ENCODE measurements at places on chromosomes 16 and 17.

- no peak for DNase-seq
Measured at GRCh38 chr16:78942625-78943245, 657.8 kb downstream of the MAF start.

DNA sequence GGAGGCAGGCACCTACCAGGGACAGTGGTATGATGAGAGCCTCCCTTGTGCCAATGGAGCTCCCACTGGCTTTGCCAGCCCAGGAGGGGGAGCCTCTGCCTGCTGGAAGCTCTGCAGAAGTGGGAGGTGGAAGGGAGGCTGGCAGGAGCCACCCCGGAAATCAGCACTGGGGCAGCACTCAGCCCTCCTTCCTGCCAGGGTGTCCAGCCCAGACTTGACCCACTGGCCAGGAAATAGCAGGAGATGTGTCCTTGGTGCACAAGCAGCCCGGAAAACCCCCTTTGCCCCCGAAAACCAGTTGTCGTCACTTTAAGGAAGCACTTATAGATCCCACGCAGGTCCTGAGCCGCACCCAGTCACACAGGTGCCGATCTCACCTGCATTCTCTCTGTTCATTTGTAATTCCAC is 49.3 kb upstream of the CACNG4 start:
- DNase-seq: peak; percentile 61

- DNase-seq: peak; percentile 68
Measured at GRCh38 chr17:15341385-15341849, at the start of gene TEKT3. TSS of gene TEKT3 (minus strand) at chr17:15341597. CDS start at chr17:15331585, 10,012 bp downstream.

DNA sequence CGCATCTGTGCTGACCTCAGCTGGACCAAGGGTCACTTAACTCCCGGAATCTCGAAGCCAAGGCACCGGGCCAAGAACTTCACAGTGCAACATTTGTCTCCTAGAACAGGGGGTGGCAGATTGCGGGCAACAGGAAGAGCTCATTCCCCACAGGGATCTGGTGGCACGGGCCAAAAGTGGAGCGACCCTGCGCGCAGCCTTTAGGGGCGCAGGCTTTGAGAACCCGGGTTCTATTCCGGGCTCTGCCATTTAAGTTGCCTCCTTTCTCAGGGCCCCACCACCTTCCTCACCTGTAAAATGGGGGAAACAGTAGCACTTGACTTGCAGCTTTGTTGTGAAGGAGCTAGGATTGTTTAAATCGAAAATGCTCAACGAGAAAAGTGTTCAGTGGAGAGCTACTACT is 651 bp downstream of the SHMT1 start:
- peak; percentile 95 for DNase-seq

- no peak for DNase-seq
Measured at GRCh38 chr17:50206604-50207293, 5.3 kb upstream of the COL1A1 start.

- no peak for DNase-seq
Measured at GRCh38 chr17:50558941-50559614, 1.4 kb upstream of the CACNA1G start.

DNA sequence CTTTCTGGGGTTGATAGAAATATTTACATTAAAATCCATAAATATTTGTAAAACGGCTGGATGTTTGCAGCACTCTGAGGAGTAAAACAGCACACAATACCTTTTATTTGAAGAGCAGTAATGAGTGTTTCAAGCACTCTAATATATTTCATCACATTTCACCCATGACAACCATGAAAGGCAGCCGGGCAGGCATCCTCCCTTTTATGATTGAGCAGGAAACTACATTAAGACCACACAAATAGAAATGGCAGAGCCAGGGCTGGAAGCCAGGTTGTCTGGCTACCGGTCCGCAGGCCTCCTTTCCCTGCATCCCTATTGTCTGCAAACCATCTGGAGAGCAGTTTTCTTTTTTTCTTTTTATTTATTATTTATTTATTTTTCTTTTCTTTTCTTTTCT is 23.1 kb upstream of the GPRC5C start:
- DNase-seq: no peak

- DNase-seq: no peak
Measured at GRCh38 chr17:45230787-45231480, 9.2 kb downstream of the FMNL1 start.

GRCh38 chr17:4665027-4665426 is 23.5 kb upstream of the ALOX15 start:
- DNase-seq: no peak

DNA sequence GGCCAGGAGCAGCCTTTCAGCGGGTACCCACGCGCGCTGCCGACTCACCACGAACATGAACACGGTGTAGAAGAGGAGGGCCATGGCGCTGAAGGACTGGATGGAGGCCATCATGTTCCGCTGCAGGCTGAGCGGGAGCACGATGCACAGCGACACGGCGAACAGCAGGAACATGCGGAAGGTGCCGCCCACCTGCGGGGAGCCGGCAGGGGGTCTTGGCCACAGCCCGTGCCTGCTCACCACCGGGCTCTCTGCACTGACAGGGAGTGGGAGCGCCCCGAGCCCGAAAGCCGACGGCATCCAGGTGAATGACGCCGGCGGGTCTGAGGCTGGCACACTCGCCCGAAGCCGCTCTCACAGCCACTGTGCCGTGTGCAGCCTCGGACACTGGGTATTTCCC is 13.0 kb downstream of the SLC38A10 start:
- no peak for DNase-seq

GRCh38 chr17:65975878-65976277 is 216.1 kb downstream of the CEP112 start:
- DNase-seq: no peak

DNA sequence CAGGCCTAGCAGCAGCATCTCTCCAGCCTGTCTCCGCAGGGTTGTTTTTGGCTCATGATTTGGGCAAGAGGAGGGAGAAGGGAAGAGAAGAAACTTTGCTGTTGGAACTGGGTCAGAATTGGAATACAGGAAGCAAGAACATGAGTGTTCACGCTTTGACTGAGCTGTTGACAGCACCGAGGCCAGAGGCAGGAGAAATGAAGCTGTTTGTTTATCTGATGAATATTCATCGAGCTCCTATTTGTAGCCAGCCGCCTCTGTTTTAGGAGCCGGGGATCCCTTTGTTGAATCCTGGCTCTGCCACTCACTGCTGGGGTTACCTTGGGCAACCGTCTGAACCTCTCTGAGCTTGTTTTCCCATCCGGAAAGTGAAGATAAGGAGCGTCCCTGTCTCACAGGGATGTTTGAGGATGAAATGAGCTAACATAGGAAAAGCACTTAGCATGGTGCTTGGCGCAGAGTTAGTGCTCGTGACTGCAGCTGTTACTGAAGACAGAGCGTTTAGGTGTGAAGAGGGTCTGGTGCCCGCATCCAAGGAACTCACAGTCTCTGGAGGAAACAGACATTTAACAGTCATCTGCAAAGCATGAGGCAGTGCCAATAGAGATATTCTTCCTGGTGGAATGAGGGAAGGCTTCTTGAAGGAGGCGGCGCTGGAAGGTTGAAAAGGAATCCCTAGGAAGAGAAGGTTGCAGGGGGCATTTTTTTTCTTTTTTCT is 29.2 kb downstream of the RAP1GAP2 start:
- DNase-seq: no peak

GRCh38 chr16:83187405-83187804 is 560.6 kb downstream of the CDH13 start:
- peak; percentile 62 for DNase-seq

GRCh38 chr17:70271672-70272071 is 102.3 kb downstream of the KCNJ2 start:
- DNase-seq: no peak

DNA sequence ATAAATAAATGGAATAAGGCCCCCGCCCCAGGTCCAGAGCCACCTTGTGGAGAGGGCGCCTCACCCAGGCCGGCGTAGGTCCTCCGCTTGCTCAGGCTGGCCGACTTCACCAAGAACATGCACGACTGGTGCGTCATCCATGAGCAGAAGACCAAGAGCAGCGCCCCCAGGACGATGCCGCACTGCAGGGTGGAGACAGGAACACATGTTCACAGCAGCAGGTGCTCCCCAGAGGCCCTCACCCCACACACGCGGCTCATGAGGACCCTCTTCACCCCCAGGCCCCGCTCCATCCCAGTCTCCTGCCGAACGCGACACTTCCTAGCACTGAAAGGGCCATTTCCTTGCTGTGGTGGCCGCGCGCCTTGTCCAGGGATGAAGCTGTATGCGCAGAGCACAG is 5.5 kb downstream of the SLC38A10 start:
- DNase-seq: no peak

- no peak for DNase-seq
Measured at GRCh38 chr17:55870044-55870443, 119.2 kb downstream of the PCTP start.

- DNase-seq: peak; percentile 59
Measured at GRCh38 chr16:15518381-15519351, 84.3 kb downstream of the BMERB1 start.

GRCh38 chr17:47703191-47703591 is 9.2 kb downstream of the TBKBP1 start:
- no peak for DNase-seq

- no peak for DNase-seq
Measured at GRCh38 chr16:86406056-86406455, 104.3 kb upstream of the FOXF1 start.

DNA sequence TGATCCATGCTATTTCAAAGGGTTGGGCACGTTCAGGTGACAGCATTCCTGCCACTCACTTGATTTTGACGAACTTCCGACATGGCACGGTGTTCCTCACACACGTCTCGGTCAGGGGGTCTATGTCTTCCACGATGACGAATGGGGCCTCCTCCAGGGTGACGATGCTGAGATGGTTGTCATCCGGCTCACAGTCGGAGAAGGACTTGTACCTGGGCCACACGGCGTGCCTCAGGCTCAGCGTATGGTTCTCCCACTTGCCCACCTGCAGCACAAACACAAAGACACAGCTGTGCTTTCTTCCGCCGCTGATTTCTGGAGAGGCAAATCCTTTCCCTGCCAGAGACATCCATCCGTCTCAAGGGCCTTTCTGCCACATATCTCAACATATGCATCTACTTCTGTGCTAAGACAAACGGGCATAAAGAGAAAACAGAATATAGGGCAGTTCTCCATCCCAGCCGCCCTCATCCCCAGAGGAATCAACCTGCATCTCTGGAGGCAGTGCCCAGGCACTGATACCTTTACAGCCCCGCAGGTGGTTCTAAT is 332.5 kb downstream of the GRIN2A start:
- no peak for DNase-seq

GRCh38 chr17:13584701-13585080 is 17.0 kb downstream of the HS3ST3A1 start:
- DNase-seq: peak; percentile 76

- DNase-seq: no peak
Measured at GRCh38 chr16:1341495-1342420, 8.3 kb downstream of the BAIAP3 start.

GRCh38 chr16:164827-165538 is 795 bp upstream of the HBM start:
- DNase-seq: no peak

- no peak for DNase-seq
Measured at GRCh38 chr17:40859536-40859935, 7.5 kb downstream of the KRT12 start.

Data from ACHN (cell line).